GM12892 (cell line): ENCODE measurements at places on chromosomes 1 and 21.

DNA sequence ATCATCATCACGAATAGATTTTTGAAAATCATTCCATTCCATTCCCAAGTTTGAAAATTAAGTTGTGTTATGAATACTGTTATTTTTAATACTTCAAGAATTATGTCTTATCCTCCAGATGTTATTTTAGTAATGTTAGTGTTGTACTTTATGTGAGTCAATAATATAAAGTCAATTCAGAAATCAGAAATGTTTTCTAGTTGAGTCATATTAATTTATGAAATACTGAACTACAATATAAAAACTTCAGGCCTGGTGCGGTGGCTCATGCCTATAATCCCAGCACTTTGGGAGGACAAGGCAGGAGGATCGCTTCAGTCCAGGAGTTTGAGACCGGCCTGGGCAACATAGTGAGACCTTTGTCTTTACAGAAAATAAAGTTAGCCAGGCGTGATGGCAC, 38.4 kb upstream of the GPR25 start:
- DNase-seq = no peak

DNA sequence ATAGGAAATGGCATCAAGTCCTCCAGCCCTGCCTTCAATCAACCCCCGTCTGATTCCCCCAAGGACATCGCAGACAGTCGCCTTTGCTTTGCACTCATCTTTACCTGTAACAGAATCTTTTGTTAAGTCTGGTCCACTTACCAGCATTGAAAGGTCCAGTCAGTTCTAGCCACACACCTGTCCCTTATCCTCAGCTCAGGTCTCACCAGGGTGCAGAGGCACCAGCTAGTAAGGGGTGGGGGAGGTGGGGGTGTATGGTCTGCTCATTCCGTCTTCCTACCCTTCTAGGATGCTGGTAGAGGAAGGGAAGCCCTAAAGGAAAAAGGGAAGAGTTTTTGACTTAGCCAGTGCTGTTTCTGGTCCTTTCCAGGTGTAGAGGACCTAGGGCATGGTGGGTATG, 427.7 kb downstream of the MATN1 start:
- no peak for DNase-seq

DNA sequence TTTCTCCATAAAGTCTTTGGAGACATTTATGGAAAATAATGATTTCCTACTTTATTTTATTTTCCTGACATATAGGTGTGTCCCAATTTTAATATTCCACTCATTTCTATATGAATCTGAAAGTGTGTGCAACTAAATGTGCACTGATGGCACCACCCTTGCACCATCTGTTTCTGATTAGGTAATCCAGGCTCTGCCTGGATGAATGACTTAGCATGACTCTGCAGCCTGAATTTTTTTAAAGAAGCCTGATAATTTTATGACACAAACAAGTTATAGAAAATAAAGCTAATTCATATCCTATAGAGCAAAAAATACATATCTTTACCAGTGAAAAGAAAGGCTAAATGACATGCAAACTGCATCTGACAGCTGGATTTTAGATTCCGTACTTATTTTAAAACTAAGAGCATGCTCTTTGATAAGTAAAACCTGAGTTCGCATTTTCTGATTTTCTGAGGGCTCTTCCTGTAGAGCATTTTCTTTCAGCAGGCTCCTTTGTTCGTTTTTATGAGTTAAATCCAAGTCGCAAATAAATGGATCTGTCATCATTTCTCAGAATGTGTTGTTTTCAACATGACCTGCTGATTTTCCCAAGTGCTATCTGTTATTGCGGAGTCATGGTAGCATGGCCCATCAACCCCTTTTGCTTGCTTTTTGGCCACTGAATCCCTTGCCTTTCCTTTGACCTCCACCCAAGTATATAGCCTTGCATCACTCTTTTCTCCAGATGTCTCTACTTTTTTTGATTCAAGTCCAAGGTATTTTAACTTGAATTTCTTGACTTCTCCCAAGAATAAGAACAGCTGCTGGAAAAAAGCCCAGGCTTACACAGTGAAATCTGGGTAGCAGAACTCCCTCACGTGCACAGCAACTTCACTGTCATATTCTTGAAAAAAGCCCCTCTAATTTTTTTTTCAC, 52.8 kb upstream of the LYPLAL1 start:
- DNase-seq = no peak

- DNase-seq = no peak
Observed at GRCh38 chr21:43600642-43601402, 58.5 kb downstream of the HSF2BP start.

GRCh38 chr1:87730274-87731216, 401.9 kb downstream of the LMO4 start:
- no peak for DNase-seq

DNA sequence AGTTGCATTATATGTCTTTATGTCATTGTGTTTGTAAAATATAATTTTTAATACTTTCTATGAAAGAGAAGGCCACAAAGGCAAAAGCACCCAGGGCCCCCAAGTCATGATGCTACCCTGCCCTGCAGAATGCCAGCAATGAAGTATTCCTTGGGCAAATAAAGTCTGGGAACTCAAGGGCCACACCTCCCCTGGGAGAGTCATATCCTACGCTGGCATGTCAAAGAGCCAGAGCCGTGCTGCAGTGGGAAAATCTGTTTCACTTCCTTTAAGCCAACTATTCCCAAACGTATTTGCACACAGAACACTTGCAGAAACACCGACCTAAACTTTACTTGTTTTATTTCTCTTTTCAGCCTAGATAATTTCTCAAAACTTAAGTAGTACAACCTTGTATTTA, 98.4 kb upstream of the KAZN start:
- DNase-seq = no peak

GRCh38 chr21:41641510-41641815, 125.4 kb downstream of the RIPK4 start:
- no peak for DNase-seq

DNA sequence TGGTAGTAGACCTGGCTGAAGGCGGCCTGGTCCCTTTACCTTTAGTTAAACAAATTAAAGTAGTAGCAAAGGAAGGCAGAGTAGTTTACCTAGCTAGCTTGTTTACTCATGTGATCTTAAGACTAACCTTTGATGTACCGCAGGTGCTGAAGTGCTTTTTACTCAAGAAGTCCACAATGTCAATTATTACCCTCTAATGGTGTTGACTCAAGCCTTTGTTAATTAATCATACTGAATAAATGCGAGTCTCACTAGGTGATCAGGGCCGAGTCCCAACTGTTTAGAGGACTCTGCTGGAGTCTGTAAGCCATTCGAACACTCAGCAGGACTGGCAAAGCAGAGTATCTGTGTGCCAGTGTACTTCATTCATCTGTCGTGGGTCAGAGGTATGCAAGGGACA, 381.1 kb upstream of the NCAM2 start:
- DNase-seq = no peak

- DNase-seq = no peak
Observed at GRCh38 chr1:30822966-30823581, 65.5 kb upstream of the LAPTM5 start.

- DNase-seq = no peak
Observed at GRCh38 chr1:27417713-27418112, 25.3 kb downstream of the GPR3 start.

DNA sequence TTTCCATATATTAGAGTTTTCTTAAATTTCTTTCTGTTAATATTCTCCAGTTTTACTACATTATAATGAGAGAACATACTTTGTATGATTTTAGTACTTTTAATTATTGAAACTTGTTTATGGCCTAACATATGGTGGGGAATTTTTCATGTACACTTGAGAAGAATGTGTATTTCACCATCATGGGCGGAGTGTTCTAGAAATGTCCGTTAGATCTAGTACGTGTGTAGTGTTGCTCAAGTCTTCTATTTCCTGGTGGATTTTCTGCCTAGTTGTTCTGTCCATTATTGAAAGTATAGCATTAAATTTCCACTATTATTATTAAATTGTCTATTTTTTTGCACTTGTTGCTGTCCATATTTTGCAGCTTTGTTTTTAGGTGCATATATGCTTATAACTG, 64.0 kb upstream of the RGS21 start:
- no peak for DNase-seq

DNA sequence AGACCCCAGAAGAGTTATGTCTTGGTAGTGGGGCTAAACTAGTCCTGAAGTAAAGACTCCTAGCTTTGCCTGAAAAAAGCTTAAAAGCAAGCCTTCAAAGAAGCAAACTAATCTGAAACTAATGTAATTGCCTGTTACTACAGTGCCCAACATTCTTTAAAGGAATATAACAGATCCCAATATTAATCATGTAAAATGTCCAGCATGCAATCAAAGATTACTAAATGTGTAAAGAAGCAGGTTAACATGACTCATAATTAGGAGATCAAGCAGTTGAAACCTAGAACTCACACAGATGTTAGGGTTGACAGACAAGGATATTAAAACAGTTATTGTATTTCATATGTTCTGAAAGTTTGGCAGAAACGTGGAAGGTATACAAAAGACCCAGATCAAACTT, 17.8 kb downstream of the DYRK1A start:
- no peak for DNase-seq

DNA sequence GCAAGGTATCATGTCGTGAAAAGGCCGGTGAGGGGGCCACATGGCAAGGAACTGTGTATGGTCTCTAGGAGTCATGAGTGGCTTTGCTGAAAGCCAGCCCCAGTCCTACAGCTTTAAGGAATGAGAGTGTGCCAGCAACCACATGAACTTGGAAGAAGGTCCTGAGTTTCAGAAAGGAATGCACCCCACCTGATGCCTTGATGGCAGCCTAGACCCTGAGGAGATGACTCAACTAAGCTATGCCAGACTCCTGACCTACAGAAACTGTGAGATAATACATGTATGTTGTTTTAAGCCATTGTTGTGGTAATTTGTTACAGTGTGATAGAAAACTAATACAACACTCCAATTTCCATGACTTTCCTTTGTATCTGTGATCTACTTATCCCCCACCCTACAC, 33.5 kb upstream of the AKT3 start:
- DNase-seq = no peak

DNA sequence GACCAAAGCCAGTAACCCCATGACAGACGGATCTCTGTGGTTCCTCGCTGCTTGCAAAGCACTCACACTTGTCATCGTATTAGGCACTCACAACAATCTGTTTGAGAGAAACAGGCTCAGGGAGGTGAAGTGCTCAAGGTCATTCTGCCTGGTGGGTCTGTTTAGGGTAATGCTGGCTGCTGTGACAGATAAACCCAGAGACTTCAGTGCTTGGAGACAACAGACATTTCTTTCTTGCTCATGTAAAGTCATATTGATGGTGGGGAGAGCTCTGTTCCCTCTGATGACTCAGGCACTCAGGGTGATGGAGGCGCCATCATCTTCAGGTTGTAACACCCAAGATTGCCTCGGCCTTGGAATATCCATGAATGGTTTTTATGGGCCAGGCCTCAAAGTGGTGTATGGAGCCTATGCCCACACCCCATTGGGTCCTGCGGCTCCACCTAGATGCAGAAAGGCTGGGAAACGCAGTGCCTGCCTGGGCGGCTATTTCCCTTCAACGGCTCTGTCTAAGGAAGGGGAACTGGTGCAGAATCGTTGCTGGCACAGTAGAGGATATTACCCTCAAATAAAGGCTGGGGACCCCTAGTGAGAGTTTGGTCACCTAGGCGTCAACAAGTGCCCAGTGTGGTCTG, 71.6 kb upstream of the SELENON start:
- no peak for DNase-seq

GRCh38 chr1:47627016-47627415, 189.2 kb downstream of the FOXD2 start:
- no peak for DNase-seq

DNA sequence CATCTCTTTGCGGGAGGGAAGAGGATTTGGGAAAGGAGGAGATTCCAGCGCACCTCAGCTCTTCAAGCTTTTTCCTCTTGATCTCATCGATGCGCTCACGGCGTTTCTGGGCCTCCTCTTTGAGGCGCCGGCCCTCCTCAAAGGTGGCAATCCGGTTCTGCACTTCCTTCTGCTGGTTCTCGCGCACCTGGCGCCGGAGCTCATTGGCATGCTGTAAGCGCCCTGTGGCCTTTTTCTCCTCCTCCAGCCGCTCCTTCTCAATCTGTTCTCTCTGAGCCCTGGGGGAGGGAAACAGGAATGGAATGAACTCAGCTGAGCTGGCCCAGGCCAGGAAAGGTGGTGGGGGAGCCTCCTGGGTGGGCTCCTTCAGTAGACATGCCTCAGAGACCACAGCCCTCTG, 10.4 kb upstream of the VSIG8 start:
- no peak for DNase-seq
